Renal pelvis (tissue), 12 donors: ENCODE measurements at places on chromosomes 12 and 14.
A peak's percentile ranks its signal among the peaks of the same experiment; 100 is the strongest.

DNA sequence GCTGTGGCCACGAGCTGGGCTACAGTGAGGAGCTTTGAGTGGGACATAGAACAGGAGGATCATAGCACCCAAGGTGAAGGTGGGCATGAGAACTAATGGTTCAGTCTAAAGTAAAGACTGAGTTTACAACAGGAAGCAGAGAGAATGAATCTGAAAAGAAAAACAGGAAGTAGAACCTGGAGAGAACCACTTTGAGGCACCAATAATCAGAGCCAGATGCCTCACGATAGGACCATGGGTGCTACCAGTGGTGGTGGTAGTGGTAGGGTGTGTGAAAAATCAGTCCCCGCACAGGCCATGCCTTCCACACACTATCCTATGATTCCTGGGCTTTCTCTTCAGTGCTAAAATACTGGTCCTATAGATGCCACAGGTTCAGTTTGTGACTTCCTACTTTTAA, 293.6 kb downstream of the AKAP6 start:
- DNase-seq = no peak

GRCh38 chr12:115079760-115080159, 395.8 kb upstream of the TBX3 start:
- DNase-seq = no peak

GRCh38 chr12:12086973-12087692, 16.4 kb downstream of the BCL2L14 start:
- no peak for DNase-seq

GRCh38 chr12:113098441-113099028, 37.0 kb downstream of the RASAL1 start:
- peak; percentile 76 for DNase-seq

DNA sequence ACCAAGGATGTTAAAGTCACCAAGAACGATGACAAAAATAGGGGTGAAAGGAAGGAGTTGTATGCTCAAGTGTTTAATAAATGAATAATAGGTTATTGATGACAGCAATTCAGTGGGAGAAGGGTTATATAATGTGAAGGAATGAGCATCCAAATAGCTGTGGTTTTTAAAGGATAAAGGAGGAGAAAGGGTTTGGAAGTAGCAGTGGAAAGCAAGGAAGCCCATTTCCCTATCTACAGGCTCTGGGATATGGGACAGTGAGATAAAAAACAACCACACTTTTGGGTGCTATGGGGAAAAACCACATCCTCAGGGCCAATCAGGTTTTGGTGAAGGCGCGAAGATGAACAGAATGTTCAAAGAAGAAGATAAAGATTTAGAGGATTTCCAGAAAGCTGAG, 258.6 kb downstream of the ZFP36L1 start:
- DNase-seq = no peak

GRCh38 chr12:43287706-43288383, 264.2 kb downstream of the ADAMTS20 start:
- no peak for DNase-seq

GRCh38 chr14:36418937-36419336, 98.5 kb upstream of the MBIP start:
- DNase-seq = no peak

DNA sequence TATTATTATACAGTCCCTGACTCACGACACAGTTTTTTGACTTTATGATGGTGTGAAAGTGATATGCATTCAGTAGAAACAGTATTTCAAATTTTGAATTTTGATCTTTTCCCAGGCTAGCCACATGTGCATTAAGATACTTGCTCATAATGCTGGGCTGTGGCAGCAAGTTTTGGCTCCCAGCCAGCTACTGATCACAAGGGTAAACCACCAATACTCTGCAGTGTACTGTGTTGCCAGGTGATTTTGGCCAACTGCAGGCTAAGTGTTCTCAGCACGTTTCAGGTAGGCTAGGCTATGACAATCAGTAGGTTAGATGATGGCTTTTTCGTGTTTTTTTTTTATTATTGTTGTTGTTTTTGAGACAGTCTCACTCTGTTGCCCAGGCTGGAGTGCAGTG, 69.4 kb upstream of the ACTN1 start:
- no peak for DNase-seq

GRCh38 chr12:122501489-122501989, 807 bp upstream of the ZCCHC8 start:
- no peak for DNase-seq

DNA sequence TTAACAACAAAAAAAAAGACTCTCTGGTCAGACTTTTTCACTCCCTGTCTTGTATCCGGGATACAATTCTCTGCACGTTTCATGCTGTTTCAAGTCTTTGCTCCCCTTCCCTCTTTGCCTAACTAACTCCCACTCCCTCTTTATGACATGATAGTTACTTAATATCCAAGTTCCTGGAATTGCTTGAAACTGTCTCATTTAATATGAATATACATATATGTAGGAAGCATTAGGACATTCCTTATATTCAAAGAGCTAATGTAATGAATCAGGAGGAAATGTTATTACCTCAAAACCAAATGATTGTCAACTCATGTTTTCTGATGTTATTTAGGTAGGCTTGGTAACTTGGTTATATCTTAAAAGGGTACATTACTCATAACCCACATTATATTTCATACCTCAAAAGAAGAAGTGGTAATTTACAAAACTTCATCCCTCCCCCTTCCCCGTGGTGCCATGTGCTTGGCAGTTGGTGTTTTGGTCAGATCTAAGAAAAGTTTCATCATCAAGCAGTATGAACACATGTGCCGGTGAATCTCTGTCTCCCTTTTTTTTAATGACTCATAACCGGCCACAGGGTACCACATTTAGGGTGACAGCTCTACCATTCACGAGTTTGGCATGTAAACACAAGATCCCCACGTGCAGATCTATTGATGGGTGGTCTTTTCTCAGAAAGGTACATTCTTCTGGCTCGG, 56.5 kb downstream of the HCAR2 start:
- DNase-seq = no peak

GRCh38 chr12:56725723-56726102, 614 bp upstream of the NACA start:
- no peak for DNase-seq

GRCh38 chr12:1781772-1782171, 38.6 kb upstream of the LRTM2 start:
- DNase-seq = no peak

GRCh38 chr14:50364792-50365191, 31.9 kb downstream of the CDKL1 start:
- DNase-seq = no peak

- DNase-seq = no peak
These were observed 485.1 kb downstream of the ZFP36L1 start for GRCh38 chr14:68307790-68308168.
